ENCODE measurements at places on chromosomes 4 and X.

- peak; percentile 18 for DNase-seq
Measured at GRCh38 chrX:54049801-54050200, 5.5 kb upstream of the PHF8 start.

- DNase-seq: no peak
Measured at GRCh38 chr4:70768301-70768948, 46.7 kb downstream of the RUFY3 start.

DNA sequence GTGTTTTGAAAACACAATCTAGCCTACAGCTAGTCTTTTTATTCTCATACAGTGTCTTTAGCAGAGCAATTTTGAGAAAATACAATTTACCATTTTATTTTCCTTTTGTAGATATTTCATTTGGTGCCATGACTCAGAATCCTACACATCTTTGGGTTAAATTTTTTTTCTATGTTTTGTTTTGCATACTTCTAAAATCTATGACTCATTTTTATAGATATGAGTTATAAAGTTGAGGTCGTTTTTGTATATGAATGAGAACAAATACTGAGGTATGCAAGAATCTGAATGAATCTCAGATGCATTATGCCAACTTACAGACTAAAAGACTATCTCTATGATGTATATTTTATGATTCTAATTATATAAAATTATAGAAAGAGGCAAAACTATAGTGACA lies 206.5 kb upstream of the ANXA10 start:
- DNase-seq: no peak

DNA sequence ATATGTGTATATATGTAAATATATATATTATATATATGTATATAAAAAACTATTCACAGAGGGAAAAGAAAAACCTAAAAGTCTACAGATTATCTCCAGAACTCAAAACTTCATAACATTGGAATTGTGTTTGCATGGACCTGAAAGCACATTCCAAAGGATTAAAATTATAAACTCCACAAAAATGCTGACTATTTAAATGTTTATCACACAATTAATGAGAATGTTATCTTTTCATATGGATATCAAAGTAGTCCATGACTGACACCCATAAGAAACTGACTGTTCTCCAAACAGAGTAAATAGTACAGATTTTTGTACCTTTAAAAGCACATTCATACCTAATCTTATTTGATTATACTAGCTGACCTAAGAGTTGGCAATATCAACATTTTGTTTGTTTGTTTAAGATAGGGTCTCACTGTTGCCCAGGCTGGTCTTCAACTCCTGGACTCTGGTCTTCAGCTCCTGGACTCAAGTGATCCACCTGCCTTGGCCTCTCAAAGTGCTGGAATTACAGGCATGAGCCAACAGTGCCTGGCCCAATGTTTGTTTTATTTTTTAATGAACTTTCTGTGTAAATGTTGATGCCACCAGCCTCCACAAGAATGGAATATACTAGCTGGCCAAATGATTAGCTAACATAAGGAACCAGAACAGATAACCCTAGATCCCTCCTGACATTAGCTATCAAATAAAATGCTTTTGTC lies 50.0 kb downstream of the SLC39A8 start:
- DNase-seq: no peak

DNA sequence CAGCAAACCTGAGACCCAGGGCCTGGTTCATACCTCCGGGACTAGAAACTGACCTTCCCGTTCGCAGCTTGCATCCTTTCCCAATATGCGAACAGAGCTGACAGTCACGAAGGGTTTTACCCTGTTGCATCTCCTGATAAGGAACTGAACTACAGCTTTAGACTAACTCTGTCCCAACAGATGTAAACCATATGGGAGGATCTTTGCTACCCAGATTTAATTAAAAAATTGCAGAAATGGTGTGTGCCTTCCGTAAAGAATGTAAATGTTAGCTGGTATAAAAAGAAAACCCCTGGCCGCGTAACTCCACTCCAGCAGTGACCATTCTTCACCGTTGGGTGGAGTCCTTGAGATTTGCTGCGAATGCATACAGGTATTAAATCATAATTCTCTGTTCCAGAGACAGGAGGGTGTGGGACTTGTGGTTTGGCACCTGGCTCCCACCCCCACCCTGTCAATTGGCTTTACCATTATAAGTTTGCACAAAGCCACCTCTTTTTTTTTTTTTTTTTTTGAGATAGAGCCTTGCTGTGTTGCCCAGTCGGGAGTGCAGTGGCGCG lies 40.6 kb upstream of the SORCS2 start:
- no peak for DNase-seq

DNA sequence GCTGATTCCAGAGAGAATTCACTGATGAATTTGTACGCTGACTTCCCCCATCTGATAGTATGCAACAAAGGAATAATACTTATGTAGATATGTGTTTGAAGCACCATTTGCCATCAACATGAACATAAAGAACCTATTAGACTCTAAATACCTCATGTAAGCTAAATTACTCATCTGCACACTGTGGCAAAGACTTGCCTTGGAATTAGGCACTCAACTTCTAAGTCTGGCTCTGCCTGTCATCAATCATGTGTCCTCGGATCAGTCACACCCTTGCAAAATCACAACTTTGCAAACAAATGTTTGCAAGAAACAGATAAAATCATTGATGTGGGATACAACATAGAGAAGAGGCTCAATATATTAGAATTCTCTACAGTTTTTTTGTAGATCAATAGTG lies 169.9 kb upstream of the LDB2 start:
- DNase-seq: no peak

GRCh38 chr4:4730249-4730648 lies 129.2 kb upstream of the MSX1 start:
- DNase-seq: no peak

DNA sequence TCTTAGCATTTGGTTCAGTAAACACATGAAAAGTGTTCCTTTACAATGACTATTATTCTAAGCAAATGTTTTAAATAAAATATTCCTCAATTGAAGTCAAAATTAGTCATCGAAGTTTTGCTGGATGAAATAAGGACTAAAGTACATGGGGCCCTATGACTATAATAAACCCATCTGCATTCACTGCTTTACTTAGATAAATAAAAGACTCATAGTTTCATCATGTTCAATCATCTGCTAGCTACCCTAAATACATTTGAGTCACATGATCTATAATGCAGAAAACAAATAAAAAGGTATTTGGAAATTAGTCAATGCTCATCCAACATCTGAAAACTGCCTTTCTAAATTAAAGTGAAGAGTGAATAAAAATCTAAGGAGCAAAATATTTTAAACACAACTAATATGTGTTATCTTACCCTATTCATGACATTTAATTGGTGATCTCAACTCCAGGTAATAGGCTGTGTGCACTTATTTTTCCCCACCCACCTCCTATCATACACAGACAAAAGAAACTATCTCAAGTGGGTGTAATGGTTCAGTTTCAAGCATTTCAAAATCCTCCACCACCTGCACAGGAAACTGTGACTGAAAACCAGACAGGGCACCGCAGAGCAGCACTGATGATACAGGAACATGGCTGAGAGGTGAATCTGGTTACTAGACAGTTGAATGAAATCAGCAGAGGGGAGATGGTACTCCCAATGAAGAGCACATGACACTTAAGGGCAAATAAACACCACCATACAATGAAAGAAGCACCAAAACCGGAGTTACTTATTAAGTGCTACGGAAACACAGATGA lies 78.6 kb downstream of the CAMK2D start:
- DNase-seq: no peak

DNA sequence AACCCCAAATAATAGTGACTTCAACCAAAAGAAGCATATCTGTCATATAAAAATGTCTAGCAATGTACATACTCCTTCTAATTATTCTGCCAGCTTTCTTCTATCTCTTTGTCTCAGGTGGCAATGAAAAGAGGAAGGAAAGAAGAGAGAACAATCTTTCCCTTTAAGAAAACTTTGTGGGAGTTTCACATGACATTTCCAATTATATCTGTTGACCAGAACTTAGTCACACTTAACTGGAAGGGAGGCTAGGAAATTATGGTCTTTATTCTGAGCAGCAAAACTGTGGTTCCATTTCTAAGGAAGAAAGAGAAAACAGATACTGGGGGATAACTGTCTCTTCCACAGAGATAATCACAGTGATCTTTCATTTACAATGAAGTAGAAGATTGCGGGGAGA lies 12.9 kb upstream of the MAOA start:
- DNase-seq: no peak

- DNase-seq: peak; percentile 5
Measured at GRCh38 chr4:108240366-108240765, 71.6 kb upstream of the LEF1 start.

DNA sequence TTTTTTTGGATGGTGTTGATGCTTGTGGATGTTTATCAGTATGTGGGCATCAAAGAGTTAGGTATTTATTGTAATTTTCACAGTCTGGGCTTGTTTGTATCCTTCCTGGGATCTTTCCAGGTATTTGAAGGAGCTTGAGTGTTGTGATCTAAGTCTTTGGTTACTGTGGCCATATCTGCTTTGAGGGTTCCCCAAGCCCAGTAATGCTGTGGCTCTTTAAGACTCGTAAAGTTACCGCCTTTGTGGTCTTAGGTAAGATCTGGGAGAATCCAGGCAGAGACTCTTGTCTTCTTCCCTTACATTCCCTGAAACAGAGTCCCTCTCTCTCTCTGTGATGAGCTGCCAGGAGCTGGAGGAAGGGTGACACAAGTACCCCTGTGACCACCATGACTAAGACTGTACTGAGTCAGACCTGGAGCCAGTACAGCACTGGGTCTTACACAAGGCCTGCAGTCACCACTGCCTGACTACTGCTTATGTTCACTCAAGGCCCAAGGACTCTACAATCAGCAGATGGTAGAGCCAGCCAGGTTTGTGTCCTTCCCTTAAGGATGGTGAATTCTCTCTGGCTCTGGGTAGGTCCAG lies 62.2 kb downstream of the FMR1NB start:
- peak; percentile 41 for DNase-seq

DNA sequence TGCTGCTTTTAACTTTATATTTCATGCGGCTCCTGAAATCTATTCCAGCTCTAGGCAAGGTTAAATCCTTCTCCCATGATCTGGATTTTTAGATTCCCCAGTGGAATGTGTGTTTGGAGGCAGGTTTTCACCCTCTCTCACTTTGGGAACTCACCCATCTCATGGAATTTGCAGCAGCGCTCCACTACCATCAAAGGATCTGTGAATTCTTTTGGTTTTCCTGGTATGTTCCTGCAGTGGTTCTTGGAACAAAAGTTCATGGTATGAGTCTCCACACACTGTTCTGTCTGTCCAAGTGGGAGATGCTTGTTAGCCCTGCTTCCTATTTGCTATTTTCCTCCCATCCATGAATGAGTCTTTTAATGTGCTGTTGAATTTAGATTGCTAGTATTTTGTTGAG lies 14.0 kb downstream of the APOOL start:
- DNase-seq: no peak

DNA sequence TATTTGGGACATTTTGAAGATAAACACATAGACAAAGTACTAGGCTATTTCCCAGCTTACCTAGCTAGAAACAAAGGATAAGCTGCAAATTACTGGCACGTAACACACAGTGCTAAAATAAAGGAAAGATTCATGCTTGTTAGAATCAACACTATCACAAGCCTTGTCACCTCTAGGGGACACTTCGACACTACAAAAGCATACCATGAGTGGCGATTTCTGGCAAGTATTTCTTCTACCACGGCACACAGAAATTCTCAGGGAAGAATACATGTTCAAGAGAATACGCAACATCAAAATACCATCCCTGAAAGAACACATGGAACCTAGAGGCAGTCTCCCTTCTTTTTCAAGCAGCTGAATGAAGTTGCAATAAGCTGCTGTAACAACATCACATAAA lies 5.1 kb downstream of the MECP2 start:
- peak; percentile 7 for DNase-seq

DNA sequence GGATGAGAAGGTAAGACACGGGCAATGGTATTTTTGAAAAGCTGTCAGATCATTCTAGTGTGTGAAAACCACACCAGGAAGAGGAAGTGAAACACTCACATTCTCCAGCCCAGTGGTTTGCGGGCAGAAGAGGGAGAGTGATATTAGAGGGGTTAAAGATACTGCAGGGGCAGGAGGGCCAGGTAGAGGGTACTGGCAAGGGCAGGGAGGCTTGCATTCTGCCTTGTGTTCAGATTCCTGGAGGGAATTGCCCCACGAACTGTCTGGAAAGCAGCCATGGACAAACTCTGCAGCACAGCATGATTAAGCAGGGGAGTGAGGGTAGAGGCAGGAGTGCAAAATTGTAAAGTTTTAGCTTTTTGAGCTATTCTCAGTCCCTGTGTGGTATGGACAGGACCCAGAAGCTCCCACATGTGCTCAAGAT lies 30.9 kb downstream of the NIPAL1 start:
- peak; percentile 83 for DNase-seq

GRCh38 chr4:94508806-94509205 lies 57.1 kb downstream of the PDLIM5 start:
- no peak for DNase-seq

DNA sequence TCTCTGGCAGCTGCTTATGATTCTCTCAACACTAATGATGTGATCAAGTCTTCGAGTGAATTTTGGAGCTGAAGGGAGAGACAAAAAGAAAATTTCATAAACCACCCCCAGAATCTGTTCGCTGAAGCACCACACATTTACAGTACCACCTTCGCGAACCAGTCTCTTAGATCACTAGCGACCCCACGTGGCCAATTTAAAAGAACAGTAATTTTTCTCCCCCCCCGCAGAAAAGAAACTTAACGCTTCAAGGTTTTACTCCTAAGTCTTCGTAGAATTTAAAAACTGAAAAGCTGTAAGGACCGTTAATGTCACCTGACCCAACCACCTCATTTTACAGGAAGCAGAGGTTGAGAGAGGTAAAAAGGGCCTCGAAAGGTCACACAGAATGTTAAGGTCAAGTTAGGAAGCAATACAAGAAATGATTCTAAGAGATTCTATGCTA lies 187.5 kb downstream of the QDPR start:
- DNase-seq: peak; percentile 68

DNA sequence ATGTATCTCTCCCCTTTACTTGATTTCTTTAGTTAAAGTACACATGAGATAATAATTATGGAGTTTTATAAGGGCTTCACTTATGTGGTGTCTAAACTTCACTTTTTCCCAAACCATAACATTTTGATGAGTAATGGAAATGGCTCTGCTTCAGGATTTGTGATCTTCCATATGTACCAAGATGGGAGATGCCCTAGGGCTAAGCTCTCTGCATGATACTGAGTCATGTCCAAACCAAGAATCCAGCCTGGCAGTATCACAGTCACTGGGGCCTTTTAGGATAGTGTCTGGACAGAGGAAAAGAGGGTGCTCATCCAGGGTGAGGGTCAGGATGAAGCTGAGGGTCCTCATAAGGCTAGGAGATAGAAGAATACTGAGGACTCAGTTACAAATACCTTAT lies 47.9 kb upstream of the PAGE3 start:
- DNase-seq: no peak

DNA sequence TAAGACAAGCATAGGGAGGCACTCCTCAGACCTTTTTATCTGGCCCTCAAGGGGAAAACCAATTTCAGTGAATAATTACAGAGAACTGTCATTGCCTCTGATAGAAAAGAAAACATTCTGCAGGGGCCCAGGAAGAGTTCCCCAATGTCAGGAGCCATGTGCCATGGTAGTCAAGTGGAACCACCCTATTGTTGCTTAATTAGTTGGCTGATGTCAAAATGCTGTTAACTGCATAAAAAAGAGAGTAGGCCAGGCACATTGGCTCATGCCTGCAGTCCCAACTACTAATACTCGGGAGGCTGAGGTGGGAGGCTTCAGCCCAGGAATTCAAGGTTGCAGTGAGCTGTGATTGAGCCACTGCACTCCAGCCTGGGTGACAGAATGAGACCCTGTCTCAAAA lies 28.6 kb upstream of the OGT start:
- no peak for DNase-seq

GRCh38 chr4:67996127-67996526 lies 32.8 kb upstream of the TMPRSS11A start:
- no peak for DNase-seq

GRCh38 chr4:118967393-118967792 lies 78.7 kb downstream of the SYNPO2 start:
- DNase-seq: peak; percentile 61
